CD4-positive, alpha-beta T cell treated with Interleukin-1 beta for 1 hour (primary cell): ENCODE measurements at places on chromosomes 3 and 15.

DNA sequence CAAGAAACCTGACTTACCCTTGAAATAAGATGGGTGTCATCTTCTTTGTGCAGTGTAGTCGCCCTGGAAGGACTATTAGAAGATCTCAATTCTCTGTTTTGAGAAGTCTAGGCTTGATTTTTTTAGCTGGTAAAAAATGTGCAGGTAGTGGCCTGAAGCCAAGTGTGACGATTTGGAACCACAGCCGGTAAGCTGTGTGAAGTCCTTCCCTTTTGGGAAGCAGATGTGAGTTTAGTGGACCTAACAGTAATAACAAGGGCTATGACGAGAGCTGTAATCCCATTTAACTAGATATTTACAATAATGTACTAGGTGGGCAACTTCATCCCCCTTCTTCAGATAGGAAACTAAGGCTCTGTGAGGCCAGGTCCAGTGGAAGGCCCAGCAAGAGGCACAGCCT, 81.7 kb upstream of the MYZAP start:
- no peak for DNase-seq

DNA sequence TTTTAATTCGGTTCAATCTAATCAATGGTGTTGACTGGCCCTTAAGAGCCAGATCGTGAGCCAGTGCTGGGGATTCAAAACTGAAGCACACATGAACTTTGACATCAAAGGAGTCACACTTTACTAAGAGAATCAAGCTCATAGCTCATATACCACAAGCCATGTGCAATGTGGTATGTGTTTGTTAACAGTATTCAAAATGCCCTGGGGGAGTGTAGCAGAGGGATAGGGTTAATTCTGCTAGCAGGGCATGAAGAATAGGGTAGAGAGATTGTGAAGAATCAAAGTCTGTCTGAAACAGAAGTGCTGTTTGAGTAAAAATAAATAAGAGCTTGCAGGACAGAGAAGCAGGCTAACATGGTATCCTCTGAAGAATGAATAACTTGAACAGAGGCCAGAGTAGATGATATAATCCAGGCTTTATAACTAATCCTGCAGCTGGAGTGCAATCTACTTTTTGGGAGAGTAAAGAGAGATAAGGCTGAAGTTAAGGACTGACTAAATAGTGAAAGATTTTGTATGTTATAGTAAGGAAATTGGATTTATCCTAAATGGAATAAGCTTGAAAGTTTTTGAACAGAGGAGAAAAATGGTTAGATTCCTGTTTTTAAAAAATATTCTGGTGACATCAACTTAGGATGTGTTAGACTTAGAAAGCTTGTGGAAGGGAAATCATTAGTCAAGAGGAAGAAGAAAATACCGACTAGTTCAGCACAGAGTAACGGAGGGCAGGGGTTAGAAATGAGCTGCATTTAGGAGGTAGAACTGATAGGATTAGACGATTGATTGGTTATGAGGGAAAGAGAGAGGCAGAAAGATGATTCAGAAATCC, 292.0 kb downstream of the NFKBIZ start:
- DNase-seq: no peak

- no peak for DNase-seq
Observed at GRCh38 chr3:27085829-27086730, 283.1 kb downstream of the NEK10 start.

- no peak for DNase-seq
Observed at GRCh38 chr15:68081869-68082505, 27.9 kb downstream of the PIAS1 start.

DNA sequence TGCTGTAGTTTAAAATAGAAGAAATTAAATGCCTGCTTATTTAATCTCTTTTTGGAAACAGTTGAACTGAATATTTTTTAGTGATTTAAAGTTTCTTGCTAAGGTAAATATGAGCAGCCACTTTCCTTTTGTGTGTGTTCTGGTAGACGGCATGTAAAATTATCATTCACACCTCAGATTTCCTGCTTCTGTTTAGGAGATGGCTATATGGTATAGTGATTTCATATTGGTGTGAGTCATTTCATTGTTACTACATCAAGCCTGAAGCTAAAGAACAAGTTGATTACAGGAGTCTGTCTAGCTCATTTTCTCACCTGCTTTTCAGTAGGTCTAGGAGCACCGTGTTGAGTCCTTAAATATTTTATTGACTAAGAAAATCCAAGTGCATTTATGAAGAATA, 2.2 kb downstream of the LRCH3 start:
- no peak for DNase-seq

- DNase-seq: no peak
Observed at GRCh38 chr15:80567721-80568157, 127.4 kb upstream of the ABHD17C start.
